ENCODE measurements at places on chromosomes 1 and 21.

DNA sequence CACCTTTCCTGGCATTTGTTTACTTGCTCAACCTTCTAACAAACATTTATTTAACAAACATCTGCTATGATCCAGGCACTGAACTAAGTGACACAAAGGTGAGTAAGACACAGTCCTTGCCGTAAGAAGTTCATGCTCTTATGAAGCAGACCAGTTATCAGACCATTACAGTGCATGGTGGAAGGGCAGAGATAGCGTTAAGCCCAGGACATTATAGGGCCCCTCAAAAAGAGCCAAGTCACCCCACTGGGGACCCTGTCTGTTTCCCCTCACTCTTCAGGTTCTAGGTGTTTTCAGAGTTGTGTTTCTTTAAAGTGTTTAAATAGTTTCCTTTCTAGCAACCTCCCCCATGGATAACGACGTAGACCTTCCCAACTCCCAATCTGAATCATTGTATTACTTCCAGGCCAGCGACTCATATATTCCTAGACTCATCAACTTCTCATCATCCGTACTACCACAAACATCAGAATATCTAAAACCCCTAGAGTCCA is 39.3 kb downstream of the TCP10L start:
- no peak for DNase-seq

DNA sequence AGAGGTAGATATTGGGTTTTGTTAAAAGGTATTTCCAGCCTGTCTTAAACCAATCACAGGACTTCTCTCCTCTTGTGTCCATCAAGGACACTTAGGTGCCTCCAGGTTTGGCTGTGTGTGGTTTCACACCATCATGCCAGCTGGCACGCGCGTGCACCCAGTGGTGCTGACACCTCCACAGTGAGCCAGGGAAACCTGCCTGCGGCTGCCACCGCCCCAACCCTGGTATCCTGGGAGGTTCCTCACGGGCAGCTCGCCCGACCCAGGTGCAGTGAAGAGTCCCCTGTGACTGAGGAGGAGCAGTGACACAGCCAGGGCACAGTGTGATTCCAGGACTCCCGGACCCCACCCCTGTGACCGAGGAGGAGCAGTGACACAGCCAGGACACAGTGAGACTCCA is 13.2 kb upstream of the COL6A2 start:
- no peak for DNase-seq

DNA sequence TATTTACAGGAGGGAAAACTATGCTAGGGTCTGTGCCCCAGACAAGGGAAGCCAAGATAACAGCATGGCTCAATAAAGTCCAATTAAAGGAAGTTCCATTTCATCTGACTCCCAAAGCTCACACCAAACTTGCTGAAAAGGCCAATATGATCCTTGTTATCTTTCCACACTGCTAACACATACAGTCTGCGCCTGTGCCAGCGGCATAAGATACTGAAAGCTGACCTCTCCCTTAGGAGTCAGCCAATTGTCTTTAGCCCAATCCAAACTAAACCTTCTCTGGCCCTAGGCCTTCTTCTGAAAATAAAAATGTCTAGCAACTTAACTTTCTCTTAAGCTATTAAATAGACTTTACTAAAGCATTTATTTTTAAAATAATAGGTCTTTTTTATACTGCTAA is 179.0 kb upstream of the PLD5 start:
- no peak for DNase-seq

- no peak for DNase-seq
These were observed 304.5 kb downstream of the BARHL2 start for GRCh38 chr1:90412563-90412962.

DNA sequence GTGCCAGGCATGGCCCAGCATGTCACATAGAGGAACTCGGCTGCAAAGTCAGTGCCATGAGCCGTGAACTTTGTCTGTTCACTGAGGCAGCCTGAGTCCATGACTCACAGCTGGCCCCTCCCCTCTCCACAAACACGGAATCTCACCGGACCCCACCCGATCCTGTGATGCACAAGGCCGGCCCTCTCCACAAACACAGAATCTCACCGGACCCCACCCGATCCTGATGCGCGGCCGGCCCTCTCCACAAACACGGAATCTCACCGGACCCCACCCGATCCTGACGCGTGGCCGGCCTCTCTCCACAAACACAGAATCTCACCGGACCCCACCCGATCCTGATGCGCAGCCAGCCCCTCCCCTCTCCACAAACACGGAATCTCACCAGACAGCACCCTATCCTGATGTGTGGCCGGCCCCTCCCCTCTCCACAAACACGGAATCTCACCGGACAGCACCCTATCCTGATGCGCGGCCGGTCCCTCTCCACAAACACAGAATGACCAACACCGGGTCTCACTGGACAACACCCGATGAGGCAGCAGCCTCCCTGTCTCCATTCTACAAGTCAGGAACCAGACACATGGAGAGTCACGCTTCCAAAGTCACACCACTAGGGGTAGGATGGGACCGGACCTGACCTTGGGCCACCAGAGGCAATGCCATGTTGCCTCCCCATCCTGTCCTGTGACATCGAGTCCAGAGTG is 39.6 kb upstream of the GPR153 start:
- no peak for DNase-seq

DNA sequence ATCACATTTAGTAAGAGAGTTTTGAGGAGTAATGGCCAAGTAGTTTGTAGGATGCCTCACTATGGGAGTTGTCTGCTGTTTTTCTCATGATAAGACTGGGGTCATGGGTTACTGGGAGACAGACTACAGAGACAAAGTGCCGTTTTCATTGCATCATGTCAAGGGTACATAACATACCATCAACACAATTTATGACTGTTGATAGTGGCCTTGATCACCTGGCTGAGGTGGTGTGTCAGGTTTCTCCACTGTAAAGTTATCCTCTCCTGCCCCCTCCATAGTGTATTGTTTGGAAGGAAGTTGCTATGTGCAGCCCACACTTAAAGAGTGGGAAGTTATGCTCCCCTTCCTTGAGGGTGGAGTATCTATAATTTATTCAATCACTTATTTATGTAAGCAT is 263.5 kb upstream of the POU3F1 start:
- DNase-seq: no peak

Data from NCI-H2081 treated with DMSO at 0.1 percent for 48 hours (cell line).